ENCODE measurements at places on chromosomes 6 and 20. TPM values are rescaled to one million over a fixed set of nuclear protein-coding genes. Genes with fewer than 3 reads are reported as not detected.

DNA sequence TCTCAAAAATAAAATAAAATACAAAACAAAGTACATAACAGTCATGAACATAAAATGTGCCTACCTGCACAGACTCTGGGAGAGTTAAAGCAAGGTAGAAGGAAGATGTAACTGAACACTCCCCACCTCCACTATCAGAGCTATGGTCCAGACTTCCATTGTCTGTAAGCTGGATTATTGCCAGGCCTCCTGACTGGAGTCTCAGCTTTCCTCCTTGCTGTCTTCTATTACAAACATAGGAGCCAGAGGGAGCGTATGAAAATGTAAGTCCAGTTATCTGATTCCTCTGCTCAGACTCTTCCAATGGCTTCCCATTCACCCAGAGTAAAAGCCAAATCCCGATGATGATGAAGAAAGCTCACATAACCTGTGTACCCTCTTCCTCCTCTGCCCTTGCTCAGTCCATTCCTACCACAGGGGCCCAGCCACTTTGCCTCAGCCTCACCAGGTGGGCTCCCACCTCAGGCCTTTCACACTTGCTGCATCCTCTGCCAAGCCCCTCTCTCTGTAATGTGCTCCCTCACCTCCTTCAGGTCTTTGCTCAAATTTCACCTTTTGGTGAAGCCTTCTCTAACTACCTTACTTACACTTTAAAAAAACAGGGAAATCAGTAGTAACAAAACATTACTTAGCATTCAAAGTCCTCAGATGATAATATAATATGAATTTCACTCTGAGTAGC is 194.1 kb downstream of the RIMS1 start:
- no peak for DNase-seq

- DNase-seq, result no peak
These were observed 194.0 kb downstream of the TRIM27 start for GRCh38 chr6:28729501-28730402.

- DNase-seq, result peak; percentile 81
These were observed 7.8 kb downstream of the FOXF2 start for GRCh38 chr6:1396952-1397868.

DNA sequence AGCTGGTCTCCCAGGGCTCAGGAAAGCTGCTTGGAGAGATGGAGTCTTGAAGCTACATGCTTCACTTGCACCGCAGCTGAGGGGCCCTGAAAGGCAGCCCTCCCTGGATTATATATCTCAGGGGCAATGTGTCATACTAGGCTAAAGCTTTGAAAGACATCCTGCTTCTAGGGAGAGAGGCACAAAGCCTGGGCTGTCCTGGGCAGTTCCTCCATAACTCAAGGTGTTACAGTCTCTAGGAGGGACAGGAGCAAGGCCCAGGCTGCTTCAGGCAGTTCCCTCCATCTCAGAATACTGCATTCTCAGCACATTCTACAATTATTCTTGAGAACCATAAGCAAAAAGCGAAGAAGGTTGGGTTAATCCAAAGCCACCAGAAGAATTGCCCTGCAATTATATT is 22.0 kb upstream of the TXNDC5 start:
- DNase-seq, result no peak

DNA sequence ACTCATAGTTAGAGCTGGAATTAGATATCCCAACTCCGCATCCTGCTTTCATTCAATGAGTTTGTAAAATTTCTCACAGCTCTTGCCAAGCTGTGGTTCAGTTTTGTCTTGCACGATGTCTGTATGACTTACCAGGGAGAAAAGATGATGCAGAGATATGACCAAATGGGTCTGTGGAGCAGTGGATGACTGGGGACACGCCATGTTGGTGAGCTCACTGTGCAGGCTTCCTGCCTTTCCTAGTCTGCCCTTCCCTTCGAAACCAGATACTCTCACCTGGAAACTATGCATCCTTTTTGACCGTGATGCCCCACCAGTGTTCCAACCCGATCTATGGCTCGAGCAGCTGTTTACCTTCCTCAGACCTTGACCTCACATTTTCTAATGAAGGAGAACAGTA is 262.7 kb upstream of the BMP2 start:
- DNase-seq, result no peak

- DNase-seq, result no peak
These were observed 18.4 kb downstream of the CD83 start for GRCh38 chr6:14135893-14136539.

The RPS6KA2 gene
- total RNA-seq, result 89.7 TPM

GRCh38 chr6:112935402-112936078 is 588.4 kb downstream of the RFPL4B start:
- no peak for DNase-seq
